RPMI8226 (cell line): ENCODE measurements at places on chromosomes 1 and 21.

- DNase-seq: no peak
These were observed 219.0 kb upstream of the NRIP1 start for GRCh38 chr21:15283789-15284188.

GRCh38 chr1:10530281-10530740 lies 55.6 kb downstream of the PEX14 start:
- DNase-seq: no peak

GRCh38 chr1:107870696-107871095 lies 94.3 kb downstream of the VAV3 start:
- DNase-seq: no peak

- no peak for DNase-seq
These were observed 137.1 kb downstream of the PCBP3 start for GRCh38 chr21:45780647-45781046.

GRCh38 chr1:2255047-2255419 lies 26.9 kb downstream of the SKI start:
- no peak for DNase-seq

DNA sequence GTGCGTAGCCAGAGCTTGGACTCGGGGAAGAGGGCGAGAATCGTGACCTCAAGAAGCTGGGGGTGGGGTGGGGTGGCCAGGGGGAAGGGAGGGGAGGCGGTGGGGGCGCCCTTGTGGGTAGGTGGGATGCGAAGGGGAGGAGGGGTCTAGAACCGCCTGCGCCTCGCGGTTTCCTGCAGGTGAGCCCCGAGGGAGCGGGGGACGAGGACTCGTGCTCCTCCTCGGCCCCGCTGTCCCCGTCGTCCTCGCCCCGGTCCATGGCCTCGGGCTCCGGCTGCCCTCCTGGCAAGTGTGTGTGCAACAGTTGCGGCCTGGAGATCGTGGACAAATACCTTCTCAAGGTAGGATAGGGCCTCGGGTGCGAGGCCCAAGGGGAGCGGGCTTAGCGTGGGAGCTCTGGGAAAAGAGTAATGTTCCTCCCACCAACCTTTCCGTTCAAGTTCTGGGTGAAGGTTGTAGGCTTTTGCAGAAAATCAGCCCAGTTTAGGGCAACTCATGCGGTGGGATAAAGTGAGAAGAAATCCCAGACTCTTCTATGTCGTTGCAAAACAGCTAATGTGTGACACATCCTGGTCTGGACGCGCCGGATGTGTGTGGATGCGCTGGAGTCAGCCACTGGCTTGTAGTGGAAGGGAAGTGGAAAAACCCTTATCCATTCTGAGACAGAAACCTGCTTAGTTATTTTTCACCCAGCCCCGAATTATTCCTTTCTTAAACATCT lies 2.9 kb downstream of the LHX8 start:
- no peak for DNase-seq

DNA sequence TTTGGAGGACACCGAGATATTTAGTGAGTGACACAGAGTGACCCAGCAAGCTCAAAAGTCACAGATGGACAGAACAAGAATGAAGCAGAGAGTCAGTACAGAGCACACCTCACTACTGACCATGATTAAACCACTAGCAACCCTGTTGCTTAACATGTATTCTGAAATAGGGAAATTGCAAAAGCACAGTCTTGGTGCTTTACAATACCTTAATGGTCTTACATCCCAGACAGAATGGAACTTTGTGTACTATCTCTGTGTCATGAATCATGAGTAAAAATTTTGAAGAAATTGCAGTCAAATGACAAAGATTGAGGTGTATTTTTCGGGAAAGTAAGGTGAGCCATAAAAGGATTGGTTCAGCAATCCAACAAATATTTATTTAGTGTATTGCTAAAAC lies 2.7 kb upstream of the SAMSN1 start:
- no peak for DNase-seq

DNA sequence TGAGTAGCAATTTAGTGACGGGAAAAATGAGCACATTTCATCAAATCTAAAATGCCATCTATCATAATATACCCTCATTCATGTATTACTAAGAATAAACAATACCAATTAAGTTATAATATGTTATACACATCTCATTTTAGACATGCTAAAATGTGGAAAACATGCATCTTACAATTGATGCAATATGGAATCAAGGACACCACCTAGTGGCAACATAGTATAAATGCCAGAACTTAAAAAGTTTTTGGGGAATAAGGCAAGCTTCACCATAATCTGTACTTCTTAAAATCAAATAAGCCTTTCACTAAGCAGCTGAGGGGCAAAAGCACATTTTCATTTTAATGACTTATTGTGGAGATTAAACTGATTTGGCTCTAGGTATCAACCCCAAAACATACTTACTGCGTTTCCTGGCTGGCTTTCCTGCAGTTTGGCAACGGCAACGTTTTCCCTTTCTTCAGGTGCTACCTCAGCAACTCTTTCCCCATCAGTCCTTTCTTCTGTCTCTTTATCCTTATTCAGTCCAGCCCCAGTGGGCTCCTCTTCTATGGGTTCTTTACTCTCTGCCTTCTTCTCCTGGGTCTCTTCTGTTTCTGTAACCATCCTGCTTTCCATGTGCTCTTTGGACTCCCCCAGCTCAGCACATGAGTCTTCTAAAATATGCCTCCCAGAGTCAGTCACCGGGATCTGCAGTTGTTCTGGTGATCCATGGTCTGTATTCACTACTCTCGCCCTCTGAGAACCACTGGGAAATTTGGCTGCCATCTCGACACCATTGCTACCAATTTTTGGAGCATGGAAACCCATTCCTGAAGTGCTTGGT lies 11.4 kb downstream of the SDE2 start:
- DNase-seq: peak; percentile 62

GRCh38 chr1:150165622-150166612 lies 16.2 kb downstream of the PLEKHO1 start:
- DNase-seq: peak; percentile 67
